HTR-8/SVneo (cell line): ENCODE measurements at places on chromosomes 3 and 15.

- DNase-seq, result no peak
These were observed 245.4 kb downstream of the GBE1 start for GRCh38 chr3:81516042-81516441.

DNA sequence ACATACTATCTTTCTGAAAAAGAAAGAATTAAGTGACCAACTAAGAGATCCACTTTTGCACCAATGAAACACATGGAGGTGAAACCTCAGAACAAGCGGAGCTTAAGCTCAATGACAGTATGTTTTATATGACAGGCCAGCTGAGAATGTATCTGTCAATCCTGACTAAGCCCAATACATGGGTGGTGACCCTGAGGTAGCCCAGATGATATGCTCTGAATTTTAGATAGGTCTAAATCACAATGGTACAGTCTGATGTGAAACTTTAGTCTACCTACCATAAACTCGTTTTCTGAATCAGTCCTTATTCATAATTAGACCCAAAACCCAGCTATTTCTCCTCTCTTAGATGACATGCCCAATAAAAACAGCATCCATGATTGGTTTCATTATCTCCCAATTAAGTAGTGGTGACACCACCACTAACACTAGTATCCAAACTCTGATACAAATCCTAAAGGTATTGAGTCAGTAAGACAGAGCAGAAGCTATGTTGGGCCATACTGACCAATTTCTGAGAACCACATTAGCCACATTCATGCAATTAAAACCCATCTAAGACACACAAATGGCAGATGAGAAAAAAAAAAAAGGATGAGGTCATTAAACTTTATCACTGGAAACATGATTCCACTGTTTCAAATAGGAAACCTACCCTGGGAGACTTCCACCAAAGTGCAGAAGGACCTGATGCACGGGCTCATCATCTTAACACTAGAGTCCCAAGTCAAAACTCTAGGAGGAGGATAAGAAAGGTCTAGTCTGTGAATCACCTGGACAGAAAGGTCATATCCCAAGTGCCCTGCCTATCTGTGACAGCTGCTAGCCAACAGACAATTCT lies 20.6 kb downstream of the CMTM6 start:
- DNase-seq, result no peak

DNA sequence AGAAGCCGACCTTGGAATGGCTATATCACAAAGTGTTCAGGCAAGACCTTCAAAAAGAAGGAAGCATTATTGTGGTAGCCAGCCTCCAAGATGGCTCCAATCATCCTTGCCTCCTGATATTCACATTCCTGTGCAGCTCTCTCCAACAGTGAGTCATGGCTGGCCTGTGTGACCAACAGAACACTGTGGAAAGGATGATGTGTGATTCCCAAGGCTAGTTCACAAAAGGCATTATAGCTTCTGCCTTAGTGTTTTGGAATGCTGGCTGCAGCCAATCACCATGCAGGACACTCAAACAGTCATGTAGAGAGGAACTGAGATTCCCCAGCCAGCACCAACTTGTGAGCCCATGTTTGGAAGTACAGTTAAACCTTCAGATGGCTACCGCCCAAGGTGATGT lies 102.6 kb downstream of the EFL1 start:
- peak; percentile 60 for DNase-seq

DNA sequence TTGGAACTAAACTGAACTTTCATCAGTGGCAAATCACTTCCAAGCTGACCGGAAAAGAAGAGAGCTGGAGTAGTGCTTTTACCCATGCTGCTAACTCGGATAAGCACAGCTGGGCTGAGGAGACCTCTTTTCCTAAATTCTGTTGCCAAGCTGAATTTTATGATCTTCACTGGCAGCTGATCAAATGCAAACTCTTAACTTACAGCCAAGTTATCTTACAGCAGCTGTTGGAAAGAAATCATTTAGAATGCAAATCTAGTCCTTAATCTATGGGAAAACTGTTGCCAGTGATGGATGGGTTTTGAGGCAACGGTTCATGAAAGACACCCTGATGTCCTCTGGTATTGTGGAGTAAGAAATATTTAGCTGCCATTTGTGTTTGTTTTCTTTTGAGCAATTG lies 216.5 kb downstream of the ZNF385D start:
- DNase-seq, result no peak

- no peak for DNase-seq
These were observed 3.3 kb upstream of the ADPGK start for GRCh38 chr15:72786676-72787345.

DNA sequence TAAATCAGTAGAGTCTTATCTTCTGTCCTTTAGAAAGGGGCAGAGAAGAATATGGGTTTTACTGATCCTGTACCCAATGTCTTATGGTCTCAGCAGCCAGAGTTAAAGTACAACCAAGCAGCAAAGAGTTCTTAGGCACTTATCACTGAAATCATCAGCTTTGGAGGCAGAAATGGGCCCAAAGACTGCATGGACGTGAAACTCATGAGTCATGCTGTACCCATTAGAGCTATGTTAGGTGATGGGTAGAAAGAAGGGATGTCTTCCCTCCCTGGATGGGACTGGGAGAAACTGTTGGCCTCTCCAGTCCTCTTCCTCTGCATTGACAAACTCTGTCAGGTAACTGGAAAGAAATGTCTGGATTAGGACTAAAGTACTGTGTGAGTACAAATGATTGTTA lies 63.4 kb downstream of the EOMES start:
- no peak for DNase-seq

GRCh38 chr3:24582431-24583403 lies 88.1 kb upstream of the THRB start:
- DNase-seq, result no peak

GRCh38 chr15:69021895-69022294 lies 7.4 kb downstream of the NOX5 start:
- no peak for DNase-seq

DNA sequence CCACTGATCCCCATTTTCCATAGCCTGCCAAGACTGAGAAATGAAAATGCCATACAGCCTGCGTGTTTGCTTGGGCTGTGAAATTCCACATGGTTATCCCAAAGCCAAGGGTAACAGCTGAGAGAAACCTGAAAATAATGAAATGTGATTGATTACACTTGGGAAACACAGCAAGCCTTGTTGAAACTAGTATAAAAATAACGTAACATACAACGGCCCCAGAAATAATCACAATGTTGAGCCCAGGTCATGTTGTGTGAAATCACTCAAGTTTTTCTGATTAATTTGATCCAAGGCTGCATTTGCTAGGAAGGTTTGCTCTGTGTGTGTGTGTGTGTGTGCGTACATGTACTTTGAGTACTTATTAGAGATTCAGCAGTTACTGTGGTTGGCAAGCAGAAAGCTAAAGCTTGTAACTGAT lies 269.0 kb downstream of the OXSM start:
- DNase-seq, result no peak

GRCh38 chr3:157500232-157500631 lies 3.0 kb downstream of the VEPH1 start:
- no peak for DNase-seq

DNA sequence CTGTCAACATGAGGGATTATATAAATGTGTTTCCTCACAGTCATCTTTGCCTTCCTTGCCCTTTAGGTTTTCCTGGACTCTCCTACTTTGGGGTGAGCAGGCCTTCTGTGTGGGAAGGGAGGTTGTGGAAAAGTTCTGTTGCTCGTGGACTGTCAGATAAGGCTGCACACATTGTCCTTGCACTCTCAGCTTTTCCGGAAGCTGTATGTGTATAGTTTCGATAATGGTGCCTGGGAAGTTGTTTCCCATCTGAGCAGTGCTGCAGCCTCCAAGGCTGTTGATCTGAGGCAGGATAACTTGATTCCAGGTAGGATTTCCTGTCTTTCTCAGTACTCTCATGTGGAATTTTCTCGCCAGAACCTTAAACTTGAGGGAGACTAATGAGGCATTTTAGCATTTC lies 297.8 kb upstream of the AZI2 start:
- no peak for DNase-seq

DNA sequence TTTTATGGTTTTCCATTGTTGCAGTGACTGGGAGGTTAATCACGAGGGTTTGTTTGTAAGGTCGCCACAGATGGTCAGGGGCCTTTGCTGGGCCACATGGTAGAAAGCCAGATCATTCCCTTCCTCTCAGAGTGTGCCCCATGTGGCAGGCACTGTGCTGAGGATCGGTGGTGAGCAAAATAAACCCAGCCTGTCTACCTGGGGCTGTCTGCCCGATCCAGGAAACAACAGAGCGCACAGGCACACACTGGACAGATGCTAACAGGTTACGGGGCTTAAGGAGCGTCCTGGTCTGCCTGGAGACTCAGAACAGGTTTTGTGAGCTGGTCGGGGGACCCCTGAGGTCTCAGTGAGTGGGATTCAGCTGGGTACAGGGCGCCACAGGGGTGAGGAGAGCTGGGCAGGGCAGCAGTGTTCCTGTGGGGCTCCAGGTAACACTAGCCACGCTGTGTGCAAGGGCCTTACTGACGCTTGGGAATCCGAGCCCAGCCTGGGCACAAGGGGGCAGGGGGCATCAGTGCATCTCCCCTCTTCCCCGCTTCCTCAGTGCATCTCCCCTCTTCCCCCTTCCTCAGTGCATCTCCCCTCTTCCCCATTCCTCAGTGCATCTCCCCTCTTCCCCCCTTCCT lies 136.4 kb downstream of the DNAJB8 start:
- DNase-seq, result no peak

GRCh38 chr3:14602006-14602803 lies 49.4 kb upstream of the CCDC174 start:
- no peak for DNase-seq

DNA sequence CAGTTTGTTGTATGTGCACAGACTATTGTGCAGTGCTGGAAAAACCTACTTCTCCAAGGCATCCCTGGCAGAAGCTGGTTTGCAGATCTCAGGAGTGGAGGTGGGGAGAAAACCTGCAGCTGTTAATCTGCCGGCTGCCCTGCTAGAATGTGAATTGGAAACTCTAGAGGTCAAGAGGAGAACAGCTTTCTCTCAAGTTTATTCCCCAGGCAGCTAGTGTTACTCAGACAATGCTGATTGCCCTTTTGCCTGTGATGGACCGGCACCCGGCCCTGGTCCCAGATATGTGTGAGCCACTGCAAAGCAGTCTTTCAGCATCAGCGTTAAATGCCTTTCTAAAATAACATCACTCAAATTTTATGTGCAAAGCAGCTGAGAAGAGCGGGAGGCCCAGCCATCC lies 129.7 kb upstream of the TPM1 start:
- no peak for DNase-seq

GRCh38 chr3:108833611-108834010 lies 11.0 kb downstream of the TRAT1 start:
- no peak for DNase-seq

- no peak for DNase-seq
These were observed 169.0 kb downstream of the ABHD5 start for GRCh38 chr3:43859766-43860165.

DNA sequence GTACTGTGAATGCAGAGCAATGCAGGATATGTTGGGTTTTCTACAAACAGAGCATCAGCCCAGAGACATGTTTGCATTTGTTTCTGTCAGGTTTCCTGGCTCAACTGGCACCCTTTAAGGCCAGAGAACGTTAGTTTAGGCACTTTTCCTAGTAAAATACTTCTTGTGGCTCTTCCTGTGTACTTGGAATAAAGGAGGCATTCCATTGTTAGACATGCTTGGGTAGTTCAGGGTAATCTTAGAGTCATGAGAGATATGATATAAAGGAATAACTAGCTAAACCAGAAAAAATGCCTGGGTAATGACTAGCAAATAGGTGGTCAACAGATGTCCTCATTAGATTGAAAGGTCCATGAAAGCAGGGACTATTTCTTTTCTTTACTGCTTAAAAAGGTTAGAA lies 60.4 kb upstream of the RBM5 start:
- no peak for DNase-seq

GRCh38 chr3:160003520-160004128 lies 15.0 kb downstream of the IL12A start:
- DNase-seq, result peak; percentile 57

DNA sequence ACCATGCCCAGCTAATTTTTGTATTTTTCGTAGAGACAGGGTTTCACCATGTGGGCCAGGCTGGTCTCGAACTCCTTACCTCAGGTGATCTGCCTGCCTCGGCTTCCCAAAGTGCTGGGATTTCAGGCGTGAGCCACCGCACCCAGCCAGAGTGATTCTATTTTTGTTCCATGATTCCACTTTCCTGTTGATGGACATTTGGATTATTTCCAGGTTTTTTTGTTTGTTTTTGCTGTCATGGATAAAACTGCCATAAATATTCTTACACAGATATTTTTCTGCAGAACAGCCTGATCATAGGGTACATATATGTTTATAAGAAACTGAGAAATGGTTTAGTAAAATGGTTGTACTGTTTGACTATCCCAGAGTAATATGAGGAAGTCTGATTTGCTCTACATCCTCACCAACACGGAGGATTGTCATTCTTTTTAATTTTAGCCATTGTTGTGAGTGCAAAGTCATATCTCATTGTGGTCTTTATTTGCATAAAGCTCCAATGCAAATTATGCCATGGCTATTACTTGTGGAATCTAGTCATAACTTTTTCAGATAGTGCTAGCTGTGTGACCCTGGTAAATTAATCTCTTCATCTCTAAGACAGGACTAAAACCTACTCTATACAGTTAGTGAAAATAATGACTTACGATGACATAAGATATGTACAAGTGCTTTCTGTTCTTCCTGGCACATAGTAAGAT lies 42.7 kb downstream of the MAP6D1 start:
- no peak for DNase-seq

- no peak for DNase-seq
These were observed 9.6 kb upstream of the KLF13 start for GRCh38 chr15:31317017-31317416.

GRCh38 chr3:186167646-186168395 lies 58.9 kb upstream of the ETV5 start:
- no peak for DNase-seq

DNA sequence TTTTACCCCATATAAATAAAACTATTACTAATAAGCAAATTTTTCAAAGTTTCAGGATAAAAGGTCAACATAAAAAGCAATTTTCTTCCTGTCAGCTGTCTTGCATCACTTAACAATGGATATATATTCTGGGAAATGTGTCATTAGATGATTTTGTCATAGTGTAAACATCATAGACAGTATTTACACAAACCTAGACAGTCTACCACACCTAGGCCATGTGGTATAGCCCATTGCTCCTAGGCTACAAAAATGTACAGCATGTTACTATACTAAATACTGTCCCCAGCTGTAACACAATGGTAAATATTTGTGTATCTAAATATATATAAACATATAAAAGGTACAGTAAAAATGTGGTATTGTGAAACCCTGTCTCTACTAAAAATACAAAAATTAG lies 156.7 kb downstream of the ANO10 start:
- no peak for DNase-seq

DNA sequence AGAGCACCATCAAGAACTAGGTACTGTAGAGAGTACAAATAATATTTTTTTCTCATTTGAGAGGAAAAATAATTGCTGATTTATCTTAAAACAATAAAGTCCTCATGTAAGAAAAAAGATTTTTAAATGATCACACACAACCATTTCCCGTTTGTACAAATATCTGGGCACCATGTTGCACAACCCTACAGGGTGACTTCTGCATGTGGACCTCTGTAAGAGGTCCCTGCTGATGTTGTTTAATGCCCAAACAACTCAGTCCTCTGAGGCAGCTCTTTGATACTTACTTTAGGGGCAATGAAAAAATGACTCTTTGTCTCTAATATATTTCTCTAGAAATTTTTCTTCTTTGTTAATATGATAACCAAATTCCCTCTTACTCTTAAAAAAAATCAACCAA lies 168.1 kb upstream of the SATB1 start:
- DNase-seq, result no peak
